Activated CD4-positive, alpha-beta T cell treated with anti-CD3 and anti-CD28 coated beads, Interleukin-2, amount 50 U/mL, for 1 hour (primary cell): ENCODE measurements at places on chromosomes 4 and X.
A peak's percentile ranks its signal among the peaks of the same experiment; 100 is the strongest.

- no peak for DNase-seq
Observed at GRCh38 chrX:39905538-39905891, 192.2 kb downstream of the BCOR start.

GRCh38 chr4:24131954-24132673 is 242.3 kb upstream of the PPARGC1A start:
- no peak for DNase-seq

DNA sequence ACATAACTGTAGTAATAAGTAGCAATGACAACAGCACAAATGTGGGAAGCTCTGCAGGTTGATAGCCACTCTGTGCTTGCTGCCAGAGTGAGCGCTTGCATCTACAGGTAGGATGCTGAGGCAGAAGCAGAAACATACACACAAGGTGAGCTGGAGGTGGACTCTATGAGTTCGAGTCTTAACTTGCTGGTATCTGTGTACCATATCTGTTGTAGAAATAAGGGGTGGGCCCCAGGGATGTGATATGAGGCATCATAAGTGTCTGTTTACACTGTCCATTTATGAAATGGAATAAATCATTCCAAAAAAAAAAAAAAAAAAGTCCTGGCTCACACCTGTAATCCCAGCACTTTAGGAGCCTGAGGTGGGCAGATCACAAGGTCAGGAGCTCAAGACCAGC is 32.8 kb upstream of the EIF4E start:
- DNase-seq: no peak

DNA sequence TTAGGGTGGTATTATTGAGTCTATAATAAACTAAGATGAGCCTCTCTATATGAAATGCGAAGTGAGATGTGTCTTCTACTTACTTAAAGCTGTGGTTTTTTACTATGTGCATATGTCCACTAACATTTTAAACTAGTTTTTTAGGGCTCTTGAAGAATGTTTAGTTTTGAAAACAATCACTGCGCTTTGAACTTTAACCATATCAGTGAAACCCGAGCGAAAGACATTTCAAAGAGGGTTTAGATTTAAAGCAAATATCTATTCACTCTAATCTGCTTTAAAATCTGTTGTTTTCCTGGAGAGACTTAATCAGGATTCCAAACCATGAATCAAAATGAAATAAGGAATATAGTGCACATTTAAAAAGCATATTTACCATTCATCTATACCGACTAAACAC is 24.8 kb upstream of the SLC7A11 start:
- DNase-seq: no peak

GRCh38 chr4:37674439-37674838 is 11.7 kb downstream of the RELL1 start:
- no peak for DNase-seq

GRCh38 chr4:139554893-139555704 is 920 bp downstream of the SETD7 start:
- DNase-seq: peak; percentile 86
